ENCODE measurements at places on chromosomes 7 and 10.

DNA sequence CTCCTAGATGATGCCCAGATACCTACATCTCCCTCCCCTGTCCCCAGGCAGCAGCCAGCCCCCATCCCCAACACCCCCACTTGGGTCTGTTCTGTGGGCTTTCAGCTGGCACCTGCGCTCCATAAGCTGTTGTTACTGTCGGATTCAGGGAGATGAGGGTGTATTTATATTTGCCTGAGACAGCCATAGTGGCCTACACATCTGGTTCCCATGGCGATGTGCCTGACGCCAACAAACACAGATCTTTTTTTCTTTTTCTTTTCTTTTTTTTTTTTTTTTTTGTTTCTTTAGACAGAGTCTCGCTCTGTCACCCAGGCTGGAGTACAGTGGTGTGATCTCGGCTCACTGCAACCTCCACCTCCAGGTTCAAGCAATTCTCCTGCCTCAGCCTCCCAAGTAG lies 73.1 kb downstream of the CLIP2 start:
- no peak for DNase-seq

DNA sequence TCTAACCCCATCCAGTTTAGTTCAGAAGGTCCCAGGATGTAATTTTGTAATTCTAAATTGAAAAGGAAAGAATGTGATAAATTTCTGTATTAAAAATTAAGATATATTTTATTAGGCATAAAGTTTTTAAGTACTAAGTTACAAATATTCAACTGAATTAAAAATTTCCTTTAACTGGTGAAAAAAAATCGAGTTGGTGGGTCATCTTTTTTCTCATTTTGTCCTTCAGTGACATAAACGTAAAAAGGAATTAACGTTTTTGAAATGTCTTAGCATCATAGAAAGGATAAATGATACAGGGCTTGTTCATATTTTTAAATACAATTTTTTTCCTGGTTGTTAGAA lies 88.5 kb downstream of the BTRC start:
- no peak for DNase-seq

DNA sequence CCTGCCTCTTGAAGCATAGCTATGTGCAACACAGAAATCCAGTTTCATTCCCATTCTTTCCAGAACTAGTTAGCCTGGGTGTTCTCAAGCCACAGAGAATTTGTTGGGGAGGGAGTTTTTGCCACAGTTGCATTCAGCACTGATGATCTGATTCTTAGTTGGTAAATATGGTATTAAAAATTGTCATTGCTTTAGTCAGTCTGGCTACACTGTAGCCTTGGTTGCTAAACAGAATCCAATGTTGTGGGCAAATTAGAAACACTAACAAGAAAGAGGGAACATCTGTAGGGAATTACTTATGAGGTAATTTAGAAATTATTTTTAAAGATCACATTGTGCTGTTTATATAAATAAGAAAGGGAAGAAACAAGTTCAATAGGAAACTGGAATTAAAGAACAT lies 57.0 kb upstream of the CC2D2B start:
- no peak for DNase-seq

DNA sequence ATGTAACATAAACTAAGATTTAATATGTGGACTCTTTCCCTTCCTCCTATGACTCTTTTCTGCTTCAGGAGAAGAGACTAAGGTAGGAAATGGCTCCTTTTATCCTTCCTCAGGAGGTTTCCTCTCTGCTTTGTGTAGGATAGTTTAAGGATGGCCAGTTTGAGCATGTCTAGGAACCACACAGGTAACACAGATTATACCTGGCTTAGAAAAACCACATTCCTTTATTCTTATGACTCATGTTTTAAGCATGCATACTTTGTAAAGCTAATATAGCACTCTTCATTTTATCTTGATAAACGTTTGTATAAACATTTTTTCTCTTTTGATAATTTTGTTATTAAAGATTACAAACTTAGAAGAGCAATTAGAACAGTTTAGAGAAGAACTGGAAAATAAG lies 57.8 kb downstream of the CYP51A1 start:
- DNase-seq = no peak

GRCh38 chr10:76643511-76643911 lies 994.1 kb downstream of the KCNMA1 start:
- no peak for DNase-seq

- DNase-seq = no peak
Observed at GRCh38 chr10:47363781-47364180, 15.6 kb downstream of the RBP3 start.

- no peak for DNase-seq
Observed at GRCh38 chr10:119061926-119062325, 18.7 kb downstream of the EIF3A start.

- no peak for DNase-seq
Observed at GRCh38 chr10:77027141-77027540, 610.5 kb downstream of the KCNMA1 start.

GRCh38 chr7:37578350-37578749 lies 105.2 kb upstream of the GPR141 start:
- no peak for DNase-seq

GRCh38 chr7:66683770-66684123 lies 55.1 kb downstream of the KCTD7 start:
- DNase-seq = no peak

DNA sequence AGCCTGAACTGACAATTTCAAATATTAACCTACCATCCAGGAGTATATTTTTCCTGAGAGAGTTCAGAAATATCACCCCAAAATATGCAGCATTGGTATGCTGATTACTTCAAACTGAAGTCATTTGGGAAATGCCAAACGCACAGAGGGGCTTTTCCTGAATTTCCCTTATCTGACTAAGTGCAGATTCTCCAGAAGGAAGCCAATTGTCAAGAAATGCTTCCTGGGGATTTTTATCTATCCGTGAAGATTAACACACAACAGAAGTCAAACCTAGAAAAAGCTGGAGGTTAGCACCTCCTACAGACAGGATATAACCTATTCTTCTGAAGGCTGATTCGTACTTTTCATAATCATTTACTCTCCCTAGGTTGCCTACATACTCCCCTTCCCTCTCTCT lies 91.0 kb downstream of the AKR1D1 start:
- DNase-seq = no peak

DNA sequence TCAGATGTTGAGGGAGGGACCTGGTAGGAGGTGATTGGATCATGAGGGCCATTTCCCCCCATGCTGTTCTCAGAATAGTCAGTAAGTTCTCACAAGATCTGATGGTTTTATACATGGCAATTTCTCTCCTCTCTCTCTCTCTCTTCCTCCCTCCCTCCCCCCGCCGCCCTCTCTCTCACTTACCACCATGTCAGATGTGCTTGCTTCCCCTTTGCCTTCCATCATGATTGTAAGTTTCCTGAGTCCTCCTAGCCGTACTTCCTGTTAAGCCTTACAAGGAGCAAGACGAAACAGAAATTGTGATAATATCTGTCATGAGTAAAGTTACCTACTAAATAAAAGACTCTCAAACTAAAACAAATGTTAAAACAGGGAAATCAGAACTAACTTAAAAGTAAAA lies 19.9 kb upstream of the GPR141 start:
- no peak for DNase-seq

- no peak for DNase-seq
Observed at GRCh38 chr10:109887243-109887642, 36.1 kb downstream of the XPNPEP1 start.

- DNase-seq = no peak
Observed at GRCh38 chr10:95758351-95759025, 2.5 kb downstream of the ENTPD1 start.

GRCh38 chr7:126210707-126211106 lies 1042.0 kb downstream of the GRM8 start:
- DNase-seq = no peak

DNA sequence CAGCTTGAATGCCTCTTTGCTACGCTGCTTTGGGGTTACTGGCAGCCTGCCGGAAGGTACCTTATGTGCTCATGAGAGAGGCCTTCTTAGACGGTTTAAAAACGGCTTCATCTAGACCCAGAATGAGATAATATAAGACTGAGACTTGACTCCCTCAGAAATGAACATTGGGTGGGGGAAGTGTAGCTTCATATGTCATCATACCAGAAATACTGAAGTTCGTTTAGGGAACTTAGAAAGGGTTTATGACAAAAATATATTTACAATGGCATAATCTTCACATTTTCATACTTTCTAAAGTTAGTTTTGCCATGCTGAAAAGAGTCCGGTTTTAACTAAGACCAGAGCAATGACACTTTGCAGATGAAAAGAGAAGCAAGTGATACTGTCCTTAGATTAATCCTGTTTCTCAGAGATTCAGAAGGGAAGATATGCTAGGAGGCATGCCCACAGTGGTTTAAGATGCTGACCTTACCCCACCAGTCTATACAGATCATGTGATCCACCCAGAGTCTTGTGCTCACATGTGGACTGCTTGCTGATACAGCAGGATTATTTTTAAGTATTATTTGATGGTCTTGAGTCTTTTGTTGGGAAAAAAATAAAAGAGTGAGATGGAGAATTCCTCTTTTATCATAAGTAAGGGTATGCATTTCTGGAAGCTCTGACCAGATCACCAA lies 40.8 kb upstream of the HGF start:
- no peak for DNase-seq

GRCh38 chr10:29596826-29597225 lies 37.9 kb downstream of the SVIL start:
- DNase-seq = no peak

DNA sequence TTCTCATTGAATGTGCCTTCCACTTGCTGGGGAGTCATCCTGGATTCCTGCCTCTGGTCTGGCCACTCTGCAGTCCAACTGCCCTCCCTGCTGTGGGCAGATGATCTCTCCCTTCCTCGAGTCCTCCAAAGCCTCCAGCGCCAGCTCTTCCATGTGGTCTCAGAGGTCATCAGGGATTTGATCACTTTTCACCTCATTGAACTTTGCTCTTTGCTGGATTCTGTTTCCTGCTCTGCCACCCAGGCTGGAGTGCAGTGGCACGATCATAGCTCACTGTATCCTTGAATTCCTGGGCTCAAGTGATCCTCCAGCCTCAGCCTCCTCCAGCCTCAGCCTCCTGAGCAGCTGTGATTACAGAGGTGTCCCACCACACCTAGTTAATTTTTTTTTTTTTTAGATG lies 22.1 kb upstream of the TBXAS1 start:
- no peak for DNase-seq

GRCh38 chr10:132951926-132952325 lies 9.6 kb upstream of the CFAP46 start:
- DNase-seq = no peak

DNA sequence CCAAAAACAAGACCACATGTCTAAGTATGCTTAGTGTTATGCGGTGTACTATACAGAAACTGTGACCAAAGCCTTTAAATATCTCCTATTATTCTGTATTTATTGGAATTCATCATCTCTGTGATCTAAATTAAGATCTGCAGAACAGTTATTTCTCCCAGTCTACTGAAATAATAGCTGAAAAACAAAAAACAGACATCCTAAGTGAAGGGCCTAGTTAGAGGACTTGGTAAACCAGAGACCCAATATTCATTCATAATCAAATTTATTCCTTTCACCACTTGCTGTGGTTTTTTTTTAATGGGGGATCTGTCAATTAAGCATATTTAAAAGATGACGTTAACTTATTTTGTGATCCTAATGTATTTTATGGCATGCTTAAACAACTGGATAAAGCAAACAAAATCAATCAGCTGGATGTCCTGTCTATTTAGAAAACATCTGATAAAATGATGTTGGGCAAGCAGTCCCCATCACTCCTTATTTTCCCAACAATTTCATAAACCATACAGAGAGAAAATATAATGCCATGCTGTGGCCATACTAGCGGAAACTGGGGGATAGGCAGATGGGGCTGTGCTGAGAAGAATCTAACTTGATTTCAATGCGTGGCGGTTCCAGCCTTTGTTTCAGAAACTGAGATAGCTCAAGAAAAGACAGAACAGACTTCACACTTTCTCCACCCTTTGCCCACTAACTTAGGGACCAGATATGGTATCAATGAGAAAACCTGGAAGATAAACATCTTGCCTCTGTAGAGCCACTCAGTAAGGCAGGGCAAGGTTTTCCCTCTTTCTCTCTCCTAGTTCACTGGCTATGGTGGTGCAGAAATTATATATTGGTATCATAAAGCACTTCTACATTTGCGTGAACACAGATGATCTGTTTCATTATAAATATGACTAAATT lies 32.9 kb downstream of the ICA1 start:
- DNase-seq = no peak

DNA sequence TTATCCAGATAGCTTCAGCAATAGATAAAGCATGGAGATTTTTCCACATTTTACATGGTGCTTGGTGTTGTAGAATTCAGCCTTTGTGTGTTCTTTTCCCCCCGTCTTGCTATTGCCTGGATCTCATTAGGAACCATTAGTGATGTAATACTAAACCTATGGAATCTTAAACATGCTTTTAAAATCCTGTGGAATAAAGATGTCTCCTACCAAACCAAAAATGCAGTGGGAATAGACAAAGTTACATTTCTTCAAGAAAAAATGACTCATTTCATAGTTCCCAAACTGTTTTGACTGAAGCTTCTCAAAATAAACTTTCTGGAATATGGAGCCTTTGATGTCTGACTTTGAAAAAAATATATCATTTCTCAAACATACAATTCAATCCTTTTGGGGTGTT lies 44.0 kb downstream of the CALD1 start:
- peak; percentile 77 for DNase-seq

DNA sequence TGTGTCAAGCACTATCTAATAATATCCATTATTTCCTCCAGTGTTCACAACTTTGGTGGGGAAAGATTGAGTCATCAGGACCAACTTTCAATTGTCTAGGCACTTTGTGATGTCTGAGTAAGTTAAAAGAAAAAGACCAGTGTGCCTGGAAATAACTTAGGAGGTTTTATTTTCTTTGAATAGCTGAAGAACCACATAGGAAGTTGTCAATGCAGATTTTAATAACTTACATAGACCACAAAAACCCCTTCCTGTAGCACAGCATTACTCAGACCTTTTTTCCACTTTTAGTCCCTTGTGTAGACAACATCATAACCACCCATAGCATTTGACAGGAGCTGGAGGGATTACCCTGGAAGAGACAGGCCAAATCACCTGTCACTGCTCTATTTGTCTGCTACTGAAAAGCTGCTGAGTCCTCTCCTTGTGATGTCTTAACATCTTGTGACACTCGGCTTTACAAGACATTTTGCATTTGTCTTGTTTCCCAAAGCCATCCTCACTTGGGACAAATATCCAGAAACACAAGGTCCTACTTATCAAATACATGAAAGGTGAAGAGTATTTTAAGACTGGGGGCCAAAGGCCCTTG lies 241.5 kb upstream of the PTER start:
- DNase-seq = no peak
